ENCODE measurements at places on chromosomes 5 and 9. TPM values are rescaled to one million over a fixed set of nuclear protein-coding genes. Genes with fewer than 3 reads are reported as not detected.

GRCh38 chr5:149063017-149063687 is at the start of gene SH3TC2:
Gene SH3TC2 (minus strand): TSS chr5:149063062. CDS start chr5:149063022, 40 bp downstream.
- DNase-seq: peak; percentile 70

- DNase-seq: no peak
Measured at GRCh38 chr9:136572003-136572827, 26.4 kb upstream of the NOTCH1 start.

GRCh38 chr5:16665601-16666000 is 48.8 kb upstream of the RETREG1 start:
- no peak for DNase-seq

DNA sequence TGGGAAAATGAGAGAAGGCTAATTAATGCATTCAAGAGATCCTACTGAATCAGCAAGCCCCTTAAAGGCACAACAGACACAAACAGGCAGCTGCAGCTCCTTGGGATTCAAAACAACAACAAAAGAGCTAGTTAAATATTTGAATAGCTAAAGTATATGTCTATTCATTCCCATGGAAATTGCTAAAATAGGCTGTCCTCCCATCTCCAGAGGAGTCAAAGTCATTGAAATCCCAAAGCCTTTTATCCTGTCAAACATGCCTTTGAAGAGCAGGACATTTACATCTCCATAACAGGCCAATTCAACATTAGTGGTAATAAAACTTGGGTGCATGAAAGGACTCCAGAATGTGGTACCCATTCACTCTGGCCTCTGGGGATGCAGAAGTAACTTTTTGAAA is 177.4 kb downstream of the NTRK2 start:
- DNase-seq: no peak

Gene GPX3
- 616 TPM for total RNA-seq

GRCh38 chr5:151223447-151224264 is at the start of gene CCDC69:
Gene CCDC69 (minus strand): TSS chr5:151224092. CDS start chr5:151223970, 122 bp downstream.
- DNase-seq: peak; percentile 91

- no peak for DNase-seq
Measured at GRCh38 chr5:76672242-76672641, 43.7 kb upstream of the F2R start.

DNA sequence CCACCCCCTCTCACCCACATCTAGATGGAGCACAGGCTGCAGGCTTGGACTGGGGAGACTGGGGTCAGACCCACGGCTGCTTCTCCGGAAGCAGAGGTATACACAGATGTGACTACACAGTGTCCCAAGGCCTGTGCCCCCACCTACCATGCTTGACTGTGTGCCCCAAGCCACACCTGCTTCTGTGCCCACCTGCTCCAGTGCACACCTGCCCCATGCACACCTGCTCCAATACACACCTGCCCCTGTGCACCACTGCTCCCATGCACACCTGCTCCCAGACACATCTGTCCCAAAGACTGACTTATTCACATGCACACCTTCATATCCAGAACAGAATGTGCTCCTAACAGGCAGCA is 5.5 kb upstream of the COL5A1 start:
- peak; percentile 50 for DNase-seq

GRCh38 chr5:122816756-122817155 is 28.7 kb upstream of the SNX24 start:
- DNase-seq: no peak

DNA sequence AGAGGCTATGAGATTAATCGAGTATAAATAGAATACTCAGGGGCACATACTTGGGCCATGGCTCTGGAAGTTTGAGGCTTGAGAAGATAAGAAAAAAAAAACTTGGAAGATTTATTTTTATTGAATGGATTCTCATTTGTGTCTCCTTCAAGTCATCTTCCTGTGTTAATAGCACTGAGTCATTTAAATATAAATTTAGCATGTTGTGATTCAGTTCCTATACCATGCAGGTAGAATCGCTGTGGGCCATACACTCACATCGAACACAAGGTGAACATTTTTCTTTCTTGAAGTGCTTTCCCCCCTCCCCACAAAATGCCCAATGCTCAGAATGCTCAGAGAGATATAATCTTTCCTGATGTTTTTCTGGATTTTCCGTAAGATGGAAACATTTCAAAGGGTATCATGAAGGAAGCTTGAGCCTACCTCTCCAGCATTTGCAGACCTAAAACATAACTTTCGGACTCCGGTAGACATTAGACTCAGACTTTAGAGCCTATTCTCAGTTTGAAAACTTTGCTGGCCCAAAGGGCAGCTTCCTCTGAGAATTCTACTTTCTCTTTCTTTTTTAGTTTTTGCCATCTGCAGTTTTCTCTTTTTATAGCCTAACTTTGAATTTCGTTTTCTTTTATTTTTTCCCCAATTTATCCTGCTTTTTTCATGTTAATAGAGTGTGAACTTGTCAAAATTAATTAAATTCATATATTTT is 737.6 kb upstream of the NUDT12 start:
- no peak for DNase-seq

DNA sequence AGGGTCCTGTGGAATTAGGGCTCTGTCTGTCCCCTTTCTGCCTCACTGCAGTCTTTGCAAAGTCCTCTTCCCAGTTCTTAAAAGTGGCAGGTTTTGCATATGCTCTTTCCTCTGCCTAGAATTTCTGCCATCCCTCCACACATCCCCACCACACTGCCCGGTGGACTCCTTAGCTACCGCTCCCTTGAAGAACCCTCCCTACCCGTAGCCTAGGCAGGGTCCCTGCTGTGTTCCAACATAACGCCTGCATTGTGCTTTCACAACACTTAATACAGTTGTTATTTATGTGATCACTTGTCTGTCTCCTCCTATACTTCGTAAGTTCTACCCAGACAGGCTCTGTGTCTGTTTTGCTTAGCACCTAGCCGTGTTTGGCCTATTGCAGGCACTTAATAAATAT is 142.5 kb upstream of the DMRT1 start:
- no peak for DNase-seq

DNA sequence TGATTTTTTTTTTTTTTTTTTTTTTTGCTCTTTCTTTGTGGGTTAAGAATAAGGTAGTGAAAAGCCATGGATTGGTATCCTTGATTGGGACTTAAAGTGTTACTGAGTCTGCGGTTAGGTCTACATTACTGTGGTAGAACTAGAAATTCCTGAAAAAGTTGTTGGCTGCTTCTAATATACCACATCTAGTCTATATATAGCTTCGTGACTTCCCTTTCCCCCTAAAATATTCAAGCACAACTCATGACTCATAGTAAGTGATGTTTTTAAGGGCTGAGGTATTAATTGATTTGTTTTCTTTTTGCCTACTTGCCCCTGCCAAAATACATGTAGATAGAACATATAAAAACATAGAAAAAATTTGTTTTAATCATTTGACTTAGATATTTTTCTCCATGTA is 247.6 kb downstream of the TMEM232 start:
- DNase-seq: no peak

DNA sequence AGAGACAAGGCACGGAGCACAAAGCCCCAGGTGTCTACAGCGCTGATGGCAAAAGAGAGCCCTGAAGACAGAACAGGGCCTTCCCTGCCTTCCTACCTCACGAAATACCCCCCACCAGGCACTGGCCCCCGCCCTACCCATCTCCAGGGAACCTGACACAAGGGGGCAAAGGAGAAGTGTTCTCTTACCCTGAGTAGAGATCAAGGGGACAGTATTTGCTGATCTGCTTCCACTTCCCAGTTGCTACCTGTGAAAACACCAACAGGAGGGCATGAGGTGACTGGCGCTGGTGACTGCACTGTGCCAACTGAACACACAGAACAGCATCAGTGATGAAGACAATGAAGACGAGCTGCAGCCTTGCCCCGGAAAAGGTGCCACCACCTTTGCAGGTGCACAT is 27.4 kb downstream of the IPPK start:
- DNase-seq: peak; percentile 32

DNA sequence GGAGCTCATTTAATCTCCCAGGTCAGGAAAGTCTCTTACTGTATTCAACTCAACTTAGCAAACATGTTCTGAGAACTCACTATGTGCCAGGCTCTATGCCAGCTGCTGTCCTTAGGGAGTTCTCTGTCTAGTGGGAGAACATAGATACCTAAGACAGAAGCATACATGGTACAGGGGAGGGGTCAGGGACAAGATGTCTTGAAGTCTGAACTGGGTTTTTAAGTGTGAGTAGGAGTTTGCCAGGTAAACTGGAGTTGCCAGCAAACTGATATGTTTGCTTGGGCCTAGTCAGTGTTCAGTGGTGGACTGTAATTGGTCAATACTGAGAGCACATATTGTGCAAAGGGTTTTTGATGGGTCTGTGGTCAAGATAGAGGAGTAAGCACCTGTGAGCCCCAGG is 18.3 kb upstream of the GLE1 start:
- DNase-seq: no peak

Gene SPINK6
- not detected for total RNA-seq

Gene FOXD4L5
- not detected for total RNA-seq

DNA sequence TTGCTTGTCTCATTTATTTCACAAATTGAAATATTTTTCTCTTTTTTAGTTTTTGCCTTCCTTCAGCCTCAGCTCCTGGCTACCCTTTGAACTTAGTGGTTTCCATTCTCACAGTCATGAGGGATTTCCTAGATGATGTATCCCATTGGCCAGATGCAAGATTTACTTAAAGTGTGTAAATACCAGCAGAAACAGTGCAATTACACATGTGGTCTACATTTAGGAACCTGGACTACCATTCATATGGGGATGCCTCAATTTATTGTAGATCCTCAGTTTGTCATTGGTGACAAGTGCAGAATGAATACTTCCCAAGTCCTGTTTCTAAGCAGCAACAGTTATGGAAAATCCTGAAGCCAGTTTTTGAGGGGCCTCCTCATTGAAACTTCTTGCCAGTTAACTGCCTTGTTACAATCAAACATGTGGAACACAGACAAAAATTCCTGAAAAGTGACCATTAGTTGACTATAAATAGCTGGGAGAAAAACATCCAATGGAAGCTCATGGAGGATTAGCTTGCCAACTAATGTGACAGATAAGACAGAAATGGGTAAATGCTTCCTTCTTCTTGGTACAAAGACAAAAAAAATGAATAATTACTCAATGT is 113.6 kb upstream of the FER start:
- DNase-seq: no peak

DNA sequence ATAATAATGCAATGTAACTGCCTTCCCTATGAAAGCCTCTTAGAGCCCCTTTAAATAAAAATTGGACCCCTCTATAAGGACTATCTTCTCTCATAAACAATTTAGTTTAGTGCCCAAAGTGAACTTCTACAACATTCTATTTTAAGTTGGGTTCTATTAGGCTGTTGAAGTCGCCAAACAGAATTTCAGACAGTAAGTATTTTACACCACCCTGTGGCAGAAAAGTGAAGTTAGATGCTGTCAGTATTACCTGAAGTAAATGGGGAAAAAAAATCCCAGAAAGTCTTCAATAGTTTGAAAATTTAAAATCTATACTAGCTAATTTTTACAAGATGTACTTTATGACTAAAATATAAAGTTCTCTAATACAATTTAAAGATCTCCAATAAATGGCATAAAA is 29.5 kb downstream of the CAAP1 start:
- no peak for DNase-seq

DNA sequence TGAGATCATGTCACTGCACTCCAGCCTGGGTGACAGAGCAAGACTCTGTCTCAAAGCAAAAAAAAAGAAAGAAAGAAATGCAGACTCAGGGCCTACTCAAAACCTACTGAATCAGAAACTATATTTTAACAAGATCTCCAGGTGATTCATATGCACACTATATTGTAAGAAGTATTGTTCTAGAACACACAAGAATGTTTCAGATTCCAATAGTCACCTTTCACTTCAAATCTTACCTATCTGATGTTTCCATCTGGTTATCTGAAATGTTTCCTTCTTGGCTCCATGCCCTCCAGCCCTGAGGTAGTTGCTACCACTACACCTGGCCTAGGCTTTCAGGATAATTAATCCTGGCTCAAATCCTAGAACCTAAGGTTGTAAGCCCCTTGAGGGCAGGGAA is 36.8 kb upstream of the SNX2 start:
- DNase-seq: no peak

DNA sequence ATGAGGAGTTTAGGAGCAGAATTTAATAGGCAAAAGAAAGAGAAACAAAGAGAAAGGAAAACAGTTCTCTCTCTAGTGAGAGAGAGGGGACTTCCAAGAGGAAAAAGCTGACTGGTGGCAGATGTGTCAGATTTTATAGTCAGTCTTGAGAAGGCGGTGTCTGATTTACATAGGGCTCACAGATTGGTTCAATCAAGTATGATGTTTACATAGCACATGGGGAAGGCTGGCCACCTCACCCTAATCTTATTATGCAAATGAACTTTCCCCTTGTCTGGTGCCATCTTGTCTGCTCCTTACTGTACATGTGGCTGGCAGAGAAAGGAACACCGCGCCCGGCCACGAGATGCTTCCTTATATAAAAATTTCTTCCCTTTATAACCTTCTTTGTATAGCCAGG is 24.7 kb downstream of the UNC13B start:
- DNase-seq: no peak

DNA sequence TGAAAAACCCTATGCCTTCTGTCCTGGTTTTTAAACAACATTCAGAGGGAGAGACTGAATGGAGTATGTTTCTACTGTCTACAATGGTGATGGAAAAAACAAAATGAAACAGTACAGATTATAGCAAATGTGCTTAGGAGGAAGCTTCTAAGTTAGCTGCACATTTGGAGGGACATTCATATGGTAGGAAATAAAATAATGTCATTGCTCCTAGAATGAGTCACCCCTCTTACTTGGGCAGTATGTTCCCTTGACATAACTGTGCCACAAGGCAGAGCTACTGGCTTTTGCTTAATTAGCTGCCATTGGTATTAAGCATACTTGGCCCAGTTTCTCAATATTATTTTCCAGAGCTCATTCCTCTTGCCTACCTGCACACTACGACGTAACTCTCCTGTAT is 128.9 kb downstream of the GDNF start:
- DNase-seq: no peak

DNA sequence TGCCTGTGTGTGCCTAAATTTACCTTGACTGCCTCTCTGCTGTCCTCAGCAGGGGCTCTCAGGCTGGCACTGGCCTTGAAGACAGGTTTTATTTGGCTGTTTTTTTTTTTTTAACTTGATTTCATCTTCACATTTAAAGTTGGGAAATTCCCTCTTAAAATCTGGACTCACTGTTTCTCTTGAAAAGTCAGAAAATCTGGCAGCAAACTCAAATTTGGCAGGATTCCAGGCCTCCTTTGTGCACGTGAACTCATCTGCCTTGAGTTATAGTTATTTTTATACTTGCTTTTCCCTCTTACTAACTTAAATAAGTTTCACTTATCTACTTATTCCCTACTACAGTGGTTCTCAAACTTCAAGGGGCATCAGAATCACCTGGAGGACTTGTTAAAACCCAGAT is 118.4 kb upstream of the MAP3K1 start:
- no peak for DNase-seq

GRCh38 chr5:127392762-127393161 is 102.2 kb downstream of the MEGF10 start:
- no peak for DNase-seq

GRCh38 chr5:122772446-122772845 is 2.4 kb upstream of the SNX2 start:
- no peak for DNase-seq

GRCh38 chr9:16136961-16137360 is 584.1 kb downstream of the CCDC171 start:
- DNase-seq: no peak

Data from sigmoid colon (tissue), 7 donors.